ENCODE measurements at places on chromosomes 11 and 22. TPM values are rescaled to one million over a fixed set of nuclear protein-coding genes. Genes with fewer than 3 reads are reported as not detected.

- DNase-seq: no peak
Measured at GRCh38 chr11:116929414-116930090, 92.1 kb upstream of the APOA1 start.

DNA sequence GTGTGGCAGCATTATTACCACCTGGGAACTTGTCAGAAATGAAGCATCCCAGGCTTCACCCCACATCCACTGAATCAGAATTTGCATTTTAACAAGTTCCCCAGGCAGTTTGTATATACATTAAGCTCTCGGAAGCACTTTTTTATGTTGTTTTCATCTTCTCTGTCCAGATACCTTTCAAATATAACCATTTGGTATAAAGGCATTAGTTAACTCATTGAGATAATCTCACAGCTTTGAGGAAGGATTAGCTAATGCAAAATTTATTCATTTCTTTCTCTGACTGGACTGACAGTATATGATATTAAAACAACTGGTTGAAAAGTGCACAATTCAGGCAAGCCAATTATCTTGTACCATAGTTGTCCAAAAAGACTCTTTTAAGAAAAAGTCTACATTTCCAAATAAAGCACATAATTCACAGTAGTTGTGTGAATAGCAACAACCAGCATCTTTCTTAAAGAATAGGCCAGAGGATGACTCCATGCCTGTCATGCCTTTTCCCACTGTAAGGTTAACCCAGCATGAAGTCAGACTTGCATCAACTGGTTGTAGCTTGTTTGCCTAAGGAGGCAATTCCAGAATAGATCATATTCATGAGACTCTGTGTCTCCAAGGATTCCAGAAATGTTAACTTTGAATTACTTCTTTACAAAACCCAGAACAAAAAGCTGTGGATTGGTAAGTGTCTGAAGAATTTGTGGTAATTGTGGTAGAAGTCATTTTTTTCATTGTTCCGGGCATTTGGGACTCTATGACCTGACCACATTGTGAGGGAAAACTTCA is 254.3 kb upstream of the SESN3 start:
- peak; percentile 91 for DNase-seq

GRCh38 chr11:114034956-114035355 is 24.6 kb upstream of the ZBTB16 start:
- no peak for DNase-seq

DNA sequence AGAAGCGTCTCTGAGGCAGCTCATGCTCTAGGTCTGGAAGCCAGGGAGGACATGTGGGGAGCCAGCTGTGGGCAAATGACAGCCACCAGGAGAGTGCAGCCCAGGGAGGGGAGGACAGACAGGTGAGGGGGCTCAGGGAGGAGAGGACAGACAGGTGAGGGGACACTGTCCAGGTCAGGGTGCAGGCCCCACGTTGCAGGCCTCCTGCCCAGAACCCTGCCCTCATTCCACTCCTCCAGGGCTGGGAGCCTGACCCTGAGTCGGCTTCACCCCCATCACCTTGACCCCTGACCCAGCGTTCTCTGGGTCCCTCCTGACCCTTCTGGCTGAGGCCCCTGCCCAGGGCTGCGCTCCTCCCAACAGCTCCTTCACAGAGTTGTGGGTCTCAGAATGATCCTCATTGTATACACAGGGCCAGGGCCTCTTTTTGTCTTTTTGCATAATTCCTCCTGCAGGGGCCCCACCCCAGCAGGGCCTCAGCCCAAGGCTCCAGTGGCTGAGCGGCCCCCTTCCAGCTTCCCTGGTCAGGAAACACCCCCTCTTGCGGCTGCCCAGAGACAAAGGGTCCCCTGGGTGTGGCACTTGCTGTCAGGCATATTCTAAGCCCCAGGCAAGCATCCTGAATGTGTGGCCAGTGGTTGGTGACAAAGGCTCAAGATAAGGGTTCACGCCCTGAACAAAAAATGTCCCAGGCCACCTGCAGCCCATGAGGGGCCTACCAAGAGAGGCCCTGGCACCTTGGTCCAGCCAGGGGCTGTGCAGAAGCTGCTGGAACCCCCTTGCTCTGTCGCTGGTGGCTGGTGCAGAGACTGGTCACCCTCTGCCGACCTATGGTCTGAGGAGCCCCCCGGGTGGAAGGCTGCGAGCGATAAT is 853.0 kb downstream of the BRD1 start:
- DNase-seq: no peak

- DNase-seq: no peak
Measured at GRCh38 chr11:72347691-72348090, 86.6 kb downstream of the CLPB start.

- no peak for DNase-seq
Measured at GRCh38 chr22:30792456-30792855, 97.8 kb downstream of the OSBP2 start.

DNA sequence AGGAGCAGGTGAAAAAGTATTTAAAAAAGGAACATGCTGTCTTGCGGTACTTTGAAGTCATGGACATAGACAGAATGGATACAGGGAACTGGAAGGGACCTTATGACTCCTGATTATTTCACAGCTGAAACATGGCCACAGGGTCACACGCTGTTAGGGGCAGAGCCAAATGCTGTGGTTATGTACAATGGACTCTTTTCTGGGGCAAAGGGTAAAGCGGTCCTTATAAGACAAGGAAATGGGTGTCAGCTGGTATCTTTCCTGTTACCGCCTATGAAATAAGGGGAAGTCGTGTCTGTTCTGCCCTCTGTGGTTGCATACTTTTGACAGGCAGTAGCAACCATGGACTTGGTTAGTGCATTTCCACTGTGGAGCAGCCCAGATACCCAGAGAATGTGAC is 12.8 kb upstream of the ST14 start:
- peak; percentile 25 for DNase-seq

DNA sequence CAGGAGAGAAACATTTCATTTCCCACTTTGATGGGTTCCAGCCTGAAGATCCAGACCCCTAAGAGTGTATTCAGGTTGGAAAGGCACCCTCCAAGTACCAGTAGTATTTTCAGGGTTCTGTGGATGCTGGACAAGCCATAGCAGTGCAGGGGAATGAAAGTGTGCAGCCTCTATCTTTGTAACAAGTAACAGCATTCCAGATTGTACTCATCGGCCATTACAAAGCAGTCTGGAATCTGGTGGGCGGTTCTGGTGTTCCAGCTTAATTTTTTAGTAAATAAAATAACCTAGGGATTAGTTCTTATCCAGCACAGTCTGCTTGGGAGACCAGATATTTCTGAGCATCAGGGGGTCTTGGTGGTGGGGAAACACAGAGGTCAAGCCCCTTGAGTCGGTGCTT is 22.6 kb downstream of the APLNR start:
- DNase-seq: peak; percentile 59

DNA sequence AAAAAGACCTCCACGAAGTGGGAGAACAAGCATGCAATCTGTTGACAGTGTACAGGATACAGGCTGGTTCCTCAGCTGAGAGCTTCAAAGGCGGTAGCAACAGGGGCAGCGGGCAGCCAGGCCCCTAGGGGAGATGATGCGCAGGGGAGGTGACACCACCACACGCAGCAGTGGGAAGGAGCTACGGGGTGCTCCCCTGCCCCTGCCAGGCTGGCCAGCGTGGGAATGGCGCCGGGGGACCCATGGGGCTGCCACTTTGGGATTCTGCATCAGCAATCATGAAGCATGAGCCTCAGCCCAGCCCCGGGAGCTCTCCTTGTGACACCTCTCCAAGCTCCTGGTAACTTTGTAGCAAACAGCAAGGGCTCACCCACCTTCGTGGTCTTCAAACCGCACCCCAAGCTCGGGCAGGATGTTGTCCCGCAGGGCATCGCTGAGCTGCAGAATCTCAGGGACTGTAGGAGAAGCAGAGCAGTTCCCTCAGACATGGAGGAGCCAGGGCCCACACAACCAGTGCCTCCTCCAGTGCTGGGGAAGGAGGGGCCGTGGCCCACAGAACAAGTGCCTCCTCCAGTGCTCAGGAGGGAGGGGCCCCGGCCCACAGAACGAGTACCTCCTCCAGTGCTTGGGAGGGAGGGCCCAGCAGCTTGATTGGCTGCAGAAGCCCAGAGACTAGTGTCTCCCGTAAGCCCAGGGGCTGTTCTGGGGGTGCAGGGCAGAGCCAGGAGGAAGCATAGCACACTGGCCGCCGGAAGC is 14.6 kb upstream of the NAP1L4 start:
- DNase-seq: no peak

GRCh38 chr11:114713756-114714155 is 35.4 kb downstream of the NXPE2 start:
- no peak for DNase-seq

- no peak for DNase-seq
Measured at GRCh38 chr11:69582756-69583467, 58.0 kb upstream of the CCND1 start.

DNA sequence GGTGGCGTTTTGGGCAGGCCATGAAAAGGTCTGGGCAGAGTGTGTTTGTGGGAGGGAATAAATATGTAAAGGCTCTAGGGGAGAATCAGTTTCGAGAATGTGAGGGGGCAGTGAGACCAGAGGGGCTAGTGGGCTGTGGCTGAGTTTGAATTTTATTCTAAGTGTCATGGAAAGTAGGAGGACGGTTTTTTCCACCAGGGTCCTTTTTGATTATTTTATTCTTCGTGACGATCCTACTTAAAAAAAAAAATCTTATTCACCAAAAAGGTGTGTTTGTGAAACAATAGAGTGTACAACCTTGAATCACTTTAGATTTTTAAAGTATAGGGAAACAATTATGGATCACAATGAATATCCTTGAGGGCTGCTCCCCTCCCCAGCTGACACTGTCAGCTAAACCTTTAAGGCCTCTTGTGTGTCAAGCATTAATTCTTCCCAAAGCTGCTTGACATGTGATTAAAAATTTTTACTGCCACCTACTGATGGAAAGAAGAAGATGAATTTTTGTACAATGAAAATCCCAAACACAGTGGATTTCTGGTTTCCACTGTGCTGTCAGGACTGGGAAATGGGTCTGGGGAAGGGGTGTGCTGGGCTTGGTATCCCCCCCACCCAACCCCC is 107.5 kb upstream of the OR4B1 start:
- DNase-seq: peak; percentile 84

DNA sequence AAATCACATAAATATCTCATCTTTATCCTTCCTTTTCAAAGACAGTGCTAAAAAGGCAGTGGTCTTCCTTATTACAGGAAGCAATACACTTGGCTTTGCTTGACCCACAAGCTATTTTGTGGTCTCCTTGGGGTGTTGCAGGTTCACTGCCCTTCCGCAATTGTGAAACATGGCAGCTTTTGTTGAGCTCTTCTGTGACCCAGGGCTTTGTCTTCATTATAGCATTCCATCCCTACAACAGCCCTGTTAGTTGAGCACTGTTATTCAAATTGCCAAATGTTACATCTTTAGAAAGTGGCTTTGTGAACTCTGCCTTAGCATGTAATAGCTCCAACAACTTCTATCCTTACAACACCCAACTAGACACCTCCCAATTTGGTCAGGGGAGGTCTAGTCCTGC is 107.1 kb downstream of the OPCML start:
- DNase-seq: no peak

DNA sequence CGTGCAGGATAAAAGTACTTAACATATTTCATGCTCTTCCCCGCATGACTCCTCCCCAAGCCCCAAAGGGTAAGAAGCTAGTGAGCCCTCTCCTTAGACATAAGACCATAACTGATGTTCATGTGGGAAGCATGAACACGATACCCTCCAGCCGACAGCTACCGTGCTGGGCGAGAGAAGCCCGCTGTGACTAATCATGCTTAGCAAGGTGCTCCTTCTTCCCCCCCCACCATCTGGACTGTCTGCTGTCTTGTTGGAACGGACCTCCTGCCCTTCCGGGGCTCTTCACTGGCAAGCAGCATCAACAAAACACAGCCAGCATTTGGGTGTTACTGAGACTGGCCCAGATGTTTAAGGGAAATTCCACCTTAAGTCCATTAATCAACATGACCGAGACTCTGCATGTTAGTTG is 200.6 kb downstream of the DBX1 start:
- DNase-seq: no peak

DNA sequence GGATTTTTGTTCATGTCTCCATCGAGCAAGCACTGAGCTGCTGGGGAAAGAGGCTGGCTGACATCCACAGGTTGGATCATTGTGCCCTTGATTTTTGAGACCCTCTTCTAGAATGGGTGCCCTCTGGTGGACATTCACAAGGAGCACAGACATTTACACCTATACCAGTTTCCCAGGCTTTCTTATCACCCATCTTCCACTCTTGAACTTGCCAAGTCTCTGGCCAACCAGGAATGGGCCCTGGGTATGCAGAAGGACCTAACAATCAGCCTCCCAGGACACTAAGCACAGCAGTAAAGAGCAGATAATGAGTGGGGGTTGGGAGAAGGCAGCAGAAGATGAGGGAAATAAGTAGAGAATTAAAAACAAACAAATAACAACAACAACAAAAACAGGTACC is 5.7 kb upstream of the INTS4 start:
- DNase-seq: peak; percentile 70

GRCh38 chr11:73236205-73236765 is 18.2 kb downstream of the P2RY2 start:
- DNase-seq: no peak

DNA sequence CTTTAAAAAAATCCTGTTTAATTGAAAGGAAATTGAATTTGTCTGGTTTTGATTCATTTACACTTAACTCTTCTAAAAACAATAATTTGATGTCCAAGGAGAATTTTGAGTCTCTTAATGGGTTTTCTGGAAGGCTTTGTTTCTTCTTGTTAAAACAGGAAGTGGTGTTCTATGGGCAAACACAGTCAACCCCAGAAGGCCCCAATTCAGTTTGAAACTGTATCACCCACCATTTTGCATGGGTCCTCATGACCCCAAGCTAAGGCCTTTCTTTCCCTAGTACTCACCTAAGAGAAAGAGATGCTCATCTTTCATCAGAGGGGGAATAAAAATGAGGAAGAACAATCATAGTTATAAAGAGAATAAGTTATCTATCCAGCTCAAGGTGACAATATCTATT is 10.6 kb downstream of the FLI1 start:
- DNase-seq: no peak

- no peak for DNase-seq
Measured at GRCh38 chr11:62856333-62856895, 17.0 kb upstream of the WDR74 start.

- no peak for DNase-seq
Measured at GRCh38 chr11:120499088-120499487, 12.5 kb upstream of the GRIK4 start.

DNA sequence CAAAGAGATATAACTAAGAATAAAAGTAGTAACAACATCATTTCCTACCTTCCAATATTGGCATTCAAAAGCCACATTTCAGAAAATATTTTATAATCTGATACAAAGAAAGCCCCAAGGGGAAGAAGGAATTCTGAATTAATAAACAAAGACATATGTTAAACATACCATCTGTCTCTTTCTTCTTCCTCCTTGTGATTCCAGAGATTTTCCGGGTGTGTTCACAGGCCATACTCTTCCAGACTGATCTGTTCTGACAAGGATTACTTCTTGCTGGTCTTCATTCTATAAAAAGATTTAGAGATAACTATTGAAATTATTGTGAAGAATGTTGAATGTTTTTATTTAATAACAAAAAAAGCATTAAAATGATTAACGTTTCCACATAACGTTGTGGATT is 65.0 kb downstream of the CWF19L2 start:
- no peak for DNase-seq

Gene MPPED2
- 0.10 TPM for total RNA-seq

Gene KCNQ1
- 0.35 TPM for total RNA-seq

Gene AQP11
- 2.1 TPM for total RNA-seq

Gene P2RX6
- total RNA-seq: 1.1 TPM

Gene HBG2
- not detected for total RNA-seq

Gene TESMIN
- total RNA-seq: 5.0 TPM

Gene MISFA
- total RNA-seq: not detected

Gene CALCA
- not detected for total RNA-seq
